ENCODE measurements at places on chromosomes 5 and 9.

- H3K36me3 ChIP-seq: peaks cover 11% of the 10 kb centered on the region
- no peak overlapping the region for H3K4me3 ChIP-seq
- H3K4me1 ChIP-seq: peaks cover 19% of the 10 kb centered on the region
- no peak overlapping the region for H3K27ac ChIP-seq
- DNase-seq: no peak
- H3K27me3 ChIP-seq: no peaks in the 10 kb centered on the region
Measured at GRCh38 chr9:69046723-69047122, 11.2 kb downstream of the FXN start.

GRCh38 chr5:160048131-160048530 lies 39.2 kb downstream of the TTC1 start:
- no peak for DNase-seq
- H3K27ac ChIP-seq: no peak overlapping the region
- H3K27me3 ChIP-seq: no peaks in the 10 kb centered on the region
- H3K36me3 ChIP-seq: peaks cover 35% of the 10 kb centered on the region

GRCh38 chr5:14242871-14243383 lies 99.8 kb downstream of the TRIO start:
- DNase-seq: no peak
- H3K36me3 ChIP-seq: no peaks in the 10 kb centered on the region
- peaks cover 5% of the 10 kb centered on the region for H3K27me3 ChIP-seq
- no peak overlapping the region for H3K27ac ChIP-seq
- no peaks in the 10 kb centered on the region for H3K4me1 ChIP-seq
- H3K4me3 ChIP-seq: no peak overlapping the region

DNA sequence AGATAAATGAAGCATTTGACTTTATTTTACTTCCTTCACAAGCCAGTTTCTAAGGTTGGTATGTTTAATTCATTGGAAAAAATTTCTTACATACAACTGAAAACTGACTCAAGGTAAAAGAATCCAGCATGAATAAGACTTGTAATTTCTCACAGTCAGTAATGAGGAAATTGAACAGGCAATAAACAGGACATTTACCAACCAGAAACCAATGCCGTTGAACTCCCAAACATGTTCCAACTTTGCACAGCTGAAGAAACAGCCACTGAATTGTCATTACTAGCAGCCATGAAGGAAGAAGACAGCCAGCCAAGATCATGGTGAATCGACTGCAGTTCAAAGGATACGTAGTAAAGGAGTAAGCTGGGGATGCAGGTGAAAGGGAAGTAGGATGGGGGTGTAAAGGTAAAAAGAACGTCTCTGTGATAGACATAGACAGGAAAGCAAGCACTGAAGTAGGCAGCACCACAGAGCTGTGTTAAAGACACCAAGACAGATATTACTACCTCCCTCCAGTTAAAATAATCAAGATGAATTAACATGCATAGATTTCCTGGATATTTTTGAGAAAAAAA lies 21.3 kb upstream of the SLC12A2 start:
- no peak overlapping the region for H3K27ac ChIP-seq
- H3K4me1 ChIP-seq: no peaks in the 10 kb centered on the region
- no peak for DNase-seq

GRCh38 chr9:100587375-100587774 lies 9.5 kb downstream of the CAVIN4 start:
- H3K4me3 ChIP-seq: no peak overlapping the region
- H3K4me1 ChIP-seq: no peaks in the 10 kb centered on the region
- H3K27ac ChIP-seq: no peak overlapping the region
- no peak for DNase-seq
- H3K36me3 ChIP-seq: no peaks in the 10 kb centered on the region

DNA sequence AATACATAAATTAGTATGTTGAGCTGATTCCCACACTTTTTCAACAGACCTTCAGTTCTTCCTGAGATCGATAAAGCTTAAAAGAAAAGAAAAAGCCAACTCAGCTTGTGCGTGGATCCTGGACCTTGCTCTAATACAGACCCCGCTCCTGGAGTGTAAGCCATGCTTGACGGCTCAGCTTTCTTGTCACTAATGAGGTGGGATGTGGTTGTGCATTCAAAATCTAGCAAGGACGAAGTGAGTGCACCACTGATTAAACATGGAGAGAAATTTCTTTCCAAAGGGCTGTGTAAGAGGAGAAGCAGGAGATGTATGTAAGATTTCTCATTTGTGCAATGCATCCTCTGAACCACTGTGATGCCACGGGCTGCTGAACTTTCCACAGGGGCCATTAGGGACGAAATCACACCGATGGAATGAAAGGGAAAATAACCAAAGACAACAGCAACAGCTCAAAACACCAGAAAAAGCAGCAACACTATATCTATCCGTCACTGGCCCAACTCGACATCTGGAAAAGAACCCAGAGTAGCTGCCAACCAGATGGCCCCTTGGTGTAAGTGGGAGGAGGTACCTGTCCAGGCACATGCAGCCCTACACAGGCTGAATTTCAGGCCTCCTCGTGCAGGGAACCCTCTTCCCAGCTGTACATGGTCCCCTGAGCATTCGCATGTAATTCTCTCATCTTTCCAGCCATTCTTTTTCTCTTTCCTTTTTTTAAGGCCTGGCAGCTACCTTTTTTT lies 178.9 kb downstream of the SREK1 start:
- H3K27me3 ChIP-seq: peaks cover 12% of the 10 kb centered on the region
- no peak overlapping the region for H3K4me3 ChIP-seq
- H3K36me3 ChIP-seq: no peaks in the 10 kb centered on the region
- DNase-seq: no peak
- no peak overlapping the region for H3K27ac ChIP-seq
- no peaks in the 10 kb centered on the region for H3K4me1 ChIP-seq

GRCh38 chr5:93062548-93062947 lies 518.5 kb downstream of the NR2F1-AS1 start:
- H3K27me3 ChIP-seq: no peaks in the 10 kb centered on the region
- no peaks in the 10 kb centered on the region for H3K36me3 ChIP-seq
- no peak for DNase-seq
- no peaks in the 10 kb centered on the region for H3K4me1 ChIP-seq
- H3K4me3 ChIP-seq: no peak overlapping the region

- no peaks in the 10 kb centered on the region for H3K36me3 ChIP-seq
- H3K4me3 ChIP-seq: no peak overlapping the region
- peaks cover 6% of the 10 kb centered on the region for H3K27me3 ChIP-seq
Measured at GRCh38 chr5:59829386-59829785, 64.1 kb downstream of the PDE4D start.

GRCh38 chr9:33236571-33236970 lies 3.4 kb upstream of the SPINK4 start:
- peaks cover 9% of the 10 kb centered on the region for H3K27me3 ChIP-seq
- H3K36me3 ChIP-seq: no peaks in the 10 kb centered on the region
- no peak for DNase-seq
- no peaks in the 10 kb centered on the region for H3K4me1 ChIP-seq
- H3K4me3 ChIP-seq: no peak overlapping the region

DNA sequence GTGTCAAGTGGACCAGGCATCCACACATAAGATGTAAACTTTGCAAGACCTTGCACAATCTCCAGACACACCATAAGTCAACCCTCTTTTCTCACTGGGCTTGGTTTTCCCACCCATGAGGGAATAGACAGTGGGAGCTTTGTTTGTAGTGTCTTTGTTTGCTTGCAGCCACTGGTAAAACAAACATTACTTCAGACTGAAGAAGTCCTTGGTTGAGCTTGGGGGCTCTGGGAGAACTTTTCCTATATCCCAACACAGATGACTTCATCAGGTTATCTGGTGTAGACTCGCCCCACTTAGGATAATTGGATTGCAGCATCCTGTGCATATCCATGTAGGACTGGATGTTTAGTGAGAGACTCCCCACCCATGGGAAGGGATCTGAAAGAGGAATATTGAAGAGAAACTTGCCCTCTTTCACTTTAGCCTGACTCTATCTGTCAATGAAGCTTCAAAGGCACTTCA lies 11.5 kb upstream of the ADGRV1 start:
- no peaks in the 10 kb centered on the region for H3K36me3 ChIP-seq
- H3K4me1 ChIP-seq: no peaks in the 10 kb centered on the region
- no peak overlapping the region for H3K4me3 ChIP-seq
- DNase-seq: no peak
- no peak overlapping the region for H3K27ac ChIP-seq
- H3K27me3 ChIP-seq: peaks cover 7% of the 10 kb centered on the region

DNA sequence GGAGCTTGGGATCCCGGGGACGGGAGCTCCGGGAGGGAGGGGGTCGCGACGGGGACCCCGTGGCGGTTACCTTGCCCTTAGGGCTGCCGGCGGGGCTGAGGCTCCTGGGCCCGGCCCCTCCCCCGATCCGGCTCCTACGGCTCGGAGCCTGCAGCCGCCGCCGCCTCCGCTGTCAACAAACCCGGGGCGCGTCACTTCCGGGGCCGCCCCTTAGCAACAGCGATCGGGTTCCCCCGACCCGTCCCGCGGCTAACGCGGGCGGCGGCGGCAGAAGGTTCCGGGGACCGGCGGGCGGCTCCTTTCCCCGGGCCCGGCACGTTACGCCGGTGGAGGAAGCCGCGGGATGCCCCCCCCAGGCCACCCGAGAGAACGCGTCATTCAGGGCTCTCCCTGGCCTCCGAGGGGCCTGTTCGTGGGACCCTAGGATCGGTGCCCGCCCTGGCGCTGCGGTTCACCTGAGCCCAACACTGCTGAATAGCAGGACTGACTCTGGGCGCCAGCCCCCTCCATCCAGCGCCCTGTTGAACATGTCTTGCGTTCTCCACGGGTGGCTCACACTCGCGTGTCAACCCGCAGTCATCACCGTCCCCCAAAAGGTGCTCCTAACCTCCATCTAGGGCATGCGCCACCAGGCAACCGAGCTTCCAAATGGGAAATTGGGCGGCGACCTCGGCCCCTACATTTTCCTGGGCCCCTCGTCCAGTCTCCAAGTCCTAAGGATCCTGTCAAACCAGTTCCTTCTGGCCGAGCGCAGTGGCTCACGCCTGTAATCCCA lies at the start of gene ZER1:
ZER1 (minus strand) TSS at position 183 of the 775 bp plus-strand sequence. CDS start 16,362 bp downstream, outside the sequence.
- peak within 1 kb of the TSS; percentile 98 for H3K4me3 ChIP-seq
- H3K36me3 ChIP-seq: peaks cover 1% of the 10 kb centered on the region
- no peaks in the 10 kb centered on the region for H3K27me3 ChIP-seq
- H3K4me1 ChIP-seq: peaks cover 14% of the 10 kb centered on the region
- H3K27ac ChIP-seq: peak within 1 kb of the TSS; percentile 95

- no peak overlapping the region for H3K27ac ChIP-seq
- H3K36me3 ChIP-seq: no peaks in the 10 kb centered on the region
- DNase-seq: no peak
- no peak overlapping the region for H3K4me3 ChIP-seq
- H3K4me1 ChIP-seq: no peaks in the 10 kb centered on the region
- H3K27me3 ChIP-seq: peaks cover 1% of the 10 kb centered on the region
Measured at GRCh38 chr5:92992073-92992472, 588.9 kb downstream of the NR2F1-AS1 start.

- H3K36me3 ChIP-seq: no peaks in the 10 kb centered on the region
- DNase-seq: no peak
Measured at GRCh38 chr5:137280656-137281055, 218.5 kb downstream of the SPOCK1 start.

- H3K27me3 ChIP-seq: no peaks in the 10 kb centered on the region
- no peak overlapping the region for H3K27ac ChIP-seq
- no peak for DNase-seq
- H3K36me3 ChIP-seq: no peaks in the 10 kb centered on the region
- no peaks in the 10 kb centered on the region for H3K4me1 ChIP-seq
Measured at GRCh38 chr9:135610290-135611141, 28.8 kb downstream of the GLT6D1 start.

DNA sequence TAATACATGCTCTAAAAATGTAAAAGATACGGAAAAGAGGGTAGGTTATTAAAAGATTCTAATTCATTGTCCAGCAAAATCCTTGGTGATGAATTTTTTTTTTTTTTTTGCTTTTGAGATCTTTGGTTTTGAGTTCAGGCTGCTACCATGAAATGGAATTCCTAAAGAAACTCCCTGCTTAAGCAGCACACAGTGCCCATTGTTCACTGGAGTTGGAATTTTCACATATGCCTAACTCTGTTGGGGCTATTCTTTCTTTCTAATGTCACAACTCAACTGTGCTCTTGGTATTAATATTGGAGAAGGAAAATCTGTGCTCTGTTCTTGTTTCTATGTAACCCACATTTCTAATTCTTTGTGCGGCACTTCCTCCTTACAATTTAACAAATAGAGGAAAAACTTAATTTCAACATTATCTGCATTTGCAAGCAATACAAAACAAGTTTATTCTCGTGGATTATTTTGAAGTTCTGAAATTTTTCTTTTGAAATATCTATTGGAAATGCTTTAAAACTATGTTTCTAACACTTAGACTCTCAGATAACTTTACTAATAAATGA lies 21.6 kb downstream of the MATR3 start:
- H3K36me3 ChIP-seq: peaks cover 24% of the 10 kb centered on the region
- H3K27me3 ChIP-seq: no peaks in the 10 kb centered on the region
- H3K4me3 ChIP-seq: no peak overlapping the region
- DNase-seq: no peak
- H3K4me1 ChIP-seq: peaks cover 27% of the 10 kb centered on the region
- H3K27ac ChIP-seq: no peak overlapping the region

GRCh38 chr5:57435701-57436134 lies 46.9 kb downstream of the ACTBL2 start:
- no peak for DNase-seq
- H3K4me3 ChIP-seq: no peak overlapping the region
- no peak overlapping the region for H3K27ac ChIP-seq

- no peak overlapping the region for H3K27ac ChIP-seq
- H3K4me1 ChIP-seq: peaks cover 38% of the 10 kb centered on the region
- DNase-seq: no peak
- H3K27me3 ChIP-seq: peaks cover 46% of the 10 kb centered on the region
- no peaks in the 10 kb centered on the region for H3K36me3 ChIP-seq
Measured at GRCh38 chr9:132146039-132146438, 15.8 kb upstream of the NTNG2 start.

DNA sequence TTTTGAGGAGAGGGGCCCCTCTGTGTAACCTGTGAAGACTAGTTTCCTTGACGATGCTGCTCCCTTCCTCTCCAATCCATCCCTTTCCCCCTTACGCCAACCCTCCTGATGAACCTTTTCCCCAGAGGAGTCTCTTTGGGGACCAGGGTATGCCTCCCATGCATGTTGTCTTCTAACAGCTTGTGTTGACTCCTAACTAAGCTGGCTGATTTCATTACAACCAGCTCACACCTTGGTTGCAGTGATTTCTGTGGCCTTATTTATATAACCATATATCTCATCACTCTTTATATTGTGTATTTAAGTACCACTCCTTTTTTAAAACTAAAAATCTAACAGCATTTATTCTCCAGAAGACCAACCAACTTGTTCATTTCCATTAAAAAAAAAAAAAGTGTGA lies 42.5 kb downstream of the SFXN1 start:
- H3K4me1 ChIP-seq: peaks cover 83% of the 10 kb centered on the region
- no peak for DNase-seq
- peak overlapping the region; percentile 99 for H3K27ac ChIP-seq

GRCh38 chr5:79005151-79005550 lies 20.0 kb upstream of the ARSB start:
- H3K36me3 ChIP-seq: no peaks in the 10 kb centered on the region
- DNase-seq: no peak
- no peaks in the 10 kb centered on the region for H3K4me1 ChIP-seq
- H3K27ac ChIP-seq: no peak overlapping the region
- peaks cover 26% of the 10 kb centered on the region for H3K27me3 ChIP-seq
- no peak overlapping the region for H3K4me3 ChIP-seq

GRCh38 chr5:59146729-59147128 lies 563.9 kb downstream of the RAB3C start:
- H3K27me3 ChIP-seq: no peaks in the 10 kb centered on the region
- H3K4me1 ChIP-seq: peaks cover 8% of the 10 kb centered on the region
- H3K4me3 ChIP-seq: no peak overlapping the region
- H3K36me3 ChIP-seq: no peaks in the 10 kb centered on the region
- no peak for DNase-seq
- no peak overlapping the region for H3K27ac ChIP-seq

Data from activated T-helper 1 cell treated with anti-CD3 and anti-CD28 coated beads, Interleukin-12 subunit alpha, Interleukin-12 subunit beta, Interleukin-2, Interleukin-4 antibody, amounts not matched to agents 30 ng/mL and 10 ng/mL and 1 ng/mL, durations not matched to agents 14 hours and 24 hours and 36 hours (primary cell).